Smooth muscle cell of the brain vasculature (primary cell): ENCODE measurements at places on chromosomes 1 and 21.

DNA sequence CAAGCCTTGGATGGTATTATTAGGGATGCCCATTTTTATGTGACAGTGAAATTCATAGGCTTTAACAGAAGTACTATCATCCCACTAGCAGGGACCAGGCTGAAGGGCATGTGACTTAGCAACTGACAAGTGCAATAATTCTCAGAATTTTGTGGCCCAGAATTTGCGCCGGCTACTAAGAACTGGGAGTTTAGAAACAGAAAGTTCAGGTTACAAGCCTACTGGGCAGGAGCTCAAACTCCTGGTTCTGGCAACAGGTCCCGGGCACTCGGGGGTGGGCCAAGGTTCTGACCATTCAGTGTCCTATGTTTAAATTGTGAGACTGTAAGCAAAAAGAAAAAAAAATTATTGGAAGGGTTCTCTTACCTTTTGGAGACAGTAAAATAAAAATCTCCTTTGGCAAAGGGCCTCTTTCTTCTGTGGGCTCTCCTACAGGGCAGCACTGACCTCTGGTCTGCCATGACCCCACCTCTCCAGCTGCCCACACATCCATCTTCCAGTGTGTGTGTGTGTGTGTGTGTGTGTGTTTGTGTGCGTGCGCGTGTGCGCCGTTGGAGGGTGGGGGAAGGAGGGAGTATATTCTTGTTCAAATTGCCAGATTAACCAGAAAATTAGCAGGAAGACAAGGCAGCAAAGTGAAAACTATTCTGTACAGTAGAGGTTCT is 26.1 kb downstream of the IRF2BP2 start:
- DNase-seq: no peak

DNA sequence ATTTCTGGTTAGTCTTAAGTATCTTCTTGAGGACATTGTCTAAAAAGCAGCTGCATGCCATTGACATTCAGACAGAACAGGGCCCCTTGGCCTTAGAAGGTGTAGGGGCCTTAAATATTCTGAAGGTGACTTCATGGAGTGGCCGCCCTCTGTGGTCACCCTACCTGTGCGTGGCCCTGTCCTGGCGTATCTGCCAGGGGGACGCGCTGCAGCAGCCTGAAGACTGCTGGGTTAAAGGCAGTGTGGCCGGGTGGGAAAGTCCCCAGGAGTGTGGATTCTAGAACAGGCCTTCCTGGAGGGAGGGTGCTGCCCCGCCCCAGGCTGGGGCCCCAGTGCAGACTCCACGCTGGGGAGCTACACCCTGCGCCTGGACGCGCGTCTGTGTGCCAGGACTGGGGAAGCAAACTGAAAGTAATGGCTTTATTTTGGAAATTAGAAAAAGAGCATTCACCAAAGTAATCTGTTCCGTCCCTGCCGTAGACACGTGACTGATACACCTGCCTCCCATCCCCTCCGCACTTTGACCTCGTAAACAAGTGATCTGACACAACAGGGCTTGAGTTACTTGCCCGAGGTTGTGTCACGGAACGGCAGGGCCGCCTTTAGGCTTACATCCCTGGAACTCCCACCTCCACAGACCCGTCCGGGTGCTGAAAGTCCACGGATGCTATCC is 1.8 kb downstream of the AGPAT3 start:
- no peak for DNase-seq

DNA sequence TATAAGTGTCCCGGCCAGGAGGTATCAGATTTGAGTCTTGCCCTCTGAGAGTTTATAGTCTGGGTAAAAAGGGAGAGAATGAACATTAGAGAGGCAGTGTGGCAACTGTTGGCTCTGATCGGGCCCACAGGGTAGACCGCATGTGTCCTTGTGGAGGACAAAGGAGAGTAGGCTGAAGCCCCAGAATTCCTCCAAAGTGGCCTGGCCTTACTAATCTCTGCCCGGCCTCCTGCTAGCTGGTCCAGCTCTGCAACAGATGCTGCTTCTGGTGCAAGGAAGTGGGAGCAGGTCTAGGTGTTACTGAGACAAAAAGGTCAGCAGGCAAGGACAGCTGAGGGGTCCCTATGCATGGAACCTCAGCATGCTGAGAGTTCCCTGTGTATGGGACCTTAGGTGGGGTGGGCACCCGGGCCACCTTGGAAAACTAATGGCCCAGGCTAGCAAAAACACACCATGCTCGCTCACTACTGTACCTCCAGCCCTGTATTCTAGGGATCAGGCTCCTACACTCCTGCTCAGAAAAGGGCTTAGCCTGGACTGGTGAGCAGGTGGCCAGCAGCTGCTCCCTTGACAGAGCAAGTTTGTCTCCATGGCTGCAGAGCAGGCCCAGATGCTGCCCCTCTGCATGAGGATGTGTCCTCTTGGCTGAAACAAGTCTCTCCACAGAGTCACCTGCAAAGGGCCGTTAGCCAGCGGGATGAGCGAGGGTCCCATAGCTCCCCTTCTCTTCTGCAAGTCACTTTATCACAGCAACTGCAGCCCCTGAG is 30.3 kb upstream of the RGS16 start:
- DNase-seq: no peak

- DNase-seq: no peak
Measured at GRCh38 chr21:36184545-36184944, 27.9 kb downstream of the DOP1B start.

DNA sequence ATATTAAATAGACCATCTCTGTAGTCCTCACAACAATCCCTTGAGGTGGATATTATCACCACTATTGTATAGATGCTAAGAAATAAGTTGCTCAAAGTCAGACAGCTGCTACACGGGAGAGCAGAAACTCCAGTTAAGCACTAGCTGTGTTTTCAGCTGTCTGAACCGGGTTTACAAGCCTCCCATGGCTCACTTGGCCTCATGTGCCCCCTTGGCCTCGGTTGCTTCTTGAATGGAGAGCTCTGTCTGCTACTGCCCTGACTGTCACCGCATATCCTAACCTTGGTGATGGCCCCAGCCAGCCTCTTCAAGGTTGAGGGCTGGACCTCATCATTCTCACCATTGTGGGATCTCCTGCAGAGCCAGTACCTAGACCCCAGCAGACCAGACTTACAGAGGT is 123.4 kb downstream of the AK5 start:
- no peak for DNase-seq

DNA sequence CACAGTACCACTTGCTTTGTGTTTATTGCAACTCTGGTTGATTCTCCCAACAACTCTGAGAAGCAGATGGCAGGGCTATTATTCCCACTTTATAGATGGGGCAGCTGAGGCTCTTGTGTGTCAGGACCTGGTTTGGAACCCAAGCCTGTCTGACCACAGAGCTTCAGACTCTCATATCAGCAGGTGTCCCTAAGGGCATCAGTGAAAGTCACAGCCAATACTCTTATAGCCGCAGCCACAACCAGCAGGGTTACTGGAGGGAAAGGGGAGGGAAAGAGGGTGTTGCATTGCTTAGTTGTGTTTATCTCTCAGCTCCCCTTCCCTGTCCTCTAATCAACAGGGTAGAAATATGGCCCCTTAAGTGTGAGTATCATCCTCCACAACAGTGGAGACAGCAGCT is 304.0 kb downstream of the RRAGC start:
- no peak for DNase-seq

DNA sequence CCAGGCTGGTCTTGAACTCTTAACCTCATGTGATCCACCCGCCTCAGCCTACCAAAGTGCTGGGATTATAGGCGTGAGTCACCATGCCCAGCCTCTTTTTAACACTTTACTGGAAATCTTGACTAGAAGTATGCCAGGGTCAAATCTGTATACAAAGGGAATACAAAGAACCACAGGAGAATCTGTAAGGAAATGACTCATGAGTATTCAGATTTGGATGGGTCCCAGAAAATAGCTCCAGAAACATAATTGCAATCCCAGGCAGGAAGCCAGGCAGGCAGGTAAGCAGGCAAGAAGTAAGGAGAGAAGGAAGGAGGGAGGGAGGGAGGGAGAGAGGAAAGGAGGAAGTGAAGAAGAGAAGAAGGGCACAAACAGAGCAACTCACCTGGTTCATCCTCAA is 22.8 kb upstream of the TIAM1 start:
- peak; percentile 62 for DNase-seq

DNA sequence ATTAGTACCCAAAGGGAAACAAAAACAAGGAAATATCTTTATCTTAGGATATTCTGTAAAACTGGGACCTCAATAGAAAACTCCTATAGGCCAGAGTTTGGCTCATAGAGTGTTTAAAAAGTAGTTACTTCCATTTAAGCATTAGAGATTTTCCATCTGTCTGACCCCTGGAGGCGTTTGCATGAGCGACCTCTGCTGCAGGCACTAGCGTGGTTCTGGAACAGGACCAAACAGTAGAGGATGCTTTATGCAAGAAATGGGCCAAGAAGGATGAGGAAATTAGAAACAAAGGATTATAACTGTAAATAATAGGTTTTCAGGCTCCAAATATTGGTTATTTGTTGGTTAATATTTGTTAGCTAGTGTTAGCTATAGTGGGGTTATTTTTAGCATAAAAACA is 5.7 kb downstream of the ZBTB40 start:
- no peak for DNase-seq

GRCh38 chr1:46072975-46073374 is 59.5 kb downstream of the PIK3R3 start:
- no peak for DNase-seq

DNA sequence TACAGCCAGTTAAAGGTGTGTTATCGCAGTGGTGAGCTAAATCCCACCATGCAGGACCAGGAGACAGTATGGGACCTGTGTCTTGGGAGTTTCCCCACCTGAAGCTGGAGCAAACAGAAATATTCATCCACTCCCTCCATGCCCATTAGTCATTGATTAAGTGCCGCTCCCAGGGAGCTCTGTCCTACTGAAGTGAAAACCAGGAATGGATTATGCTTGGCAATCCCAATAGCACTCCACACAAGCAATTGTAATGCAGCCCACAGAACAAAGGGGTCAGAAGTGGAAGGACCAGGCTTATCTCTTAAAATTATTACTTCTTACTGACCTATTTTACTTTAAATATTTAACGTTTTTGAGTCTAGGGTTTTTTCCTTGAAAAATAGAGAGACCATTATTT is 1005.4 kb downstream of the ADGRL2 start:
- DNase-seq: no peak

DNA sequence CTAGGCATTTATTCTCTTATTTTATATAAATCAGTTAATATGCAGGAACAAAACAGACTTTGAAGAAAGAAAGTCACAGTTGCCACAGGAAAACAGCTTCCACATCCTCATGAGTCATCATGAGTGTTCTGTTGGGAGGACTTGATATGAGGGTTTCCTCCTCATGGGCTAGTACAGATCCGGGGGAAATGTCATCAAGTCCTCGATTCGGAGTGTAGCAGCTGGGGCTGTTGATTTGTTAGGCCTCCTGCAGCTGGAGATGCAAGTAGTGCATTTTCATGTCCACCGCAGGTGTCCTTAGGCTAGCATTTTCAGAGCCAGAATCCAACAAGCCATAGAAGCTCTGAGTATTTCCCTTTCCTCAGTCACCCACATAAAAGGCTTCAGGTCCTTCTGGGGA is 36.7 kb downstream of the ADAM30 start:
- DNase-seq: peak; percentile 32

- DNase-seq: no peak
Measured at GRCh38 chr1:232440325-232441035, 189.5 kb downstream of the SIPA1L2 start.

DNA sequence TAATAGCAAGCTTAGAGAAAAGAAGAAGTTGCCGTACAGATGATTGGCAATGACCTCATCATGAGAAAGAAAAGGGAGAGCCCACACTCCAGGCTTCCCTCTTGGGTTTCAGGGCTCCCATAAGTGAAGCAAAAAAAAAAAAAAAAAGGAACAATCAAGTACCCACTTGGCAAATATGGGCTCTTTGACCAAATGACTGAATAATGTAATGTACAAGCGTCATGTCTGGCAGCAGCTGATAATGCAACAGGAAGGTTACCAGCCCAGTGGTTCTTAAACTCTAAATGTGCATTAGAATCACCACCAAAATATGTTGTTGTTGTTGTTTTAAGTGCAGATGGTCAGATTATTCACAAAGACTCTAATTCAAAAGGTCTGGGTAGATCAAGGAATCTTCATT is 13.5 kb downstream of the TNFSF4 start:
- peak; percentile 50 for DNase-seq

DNA sequence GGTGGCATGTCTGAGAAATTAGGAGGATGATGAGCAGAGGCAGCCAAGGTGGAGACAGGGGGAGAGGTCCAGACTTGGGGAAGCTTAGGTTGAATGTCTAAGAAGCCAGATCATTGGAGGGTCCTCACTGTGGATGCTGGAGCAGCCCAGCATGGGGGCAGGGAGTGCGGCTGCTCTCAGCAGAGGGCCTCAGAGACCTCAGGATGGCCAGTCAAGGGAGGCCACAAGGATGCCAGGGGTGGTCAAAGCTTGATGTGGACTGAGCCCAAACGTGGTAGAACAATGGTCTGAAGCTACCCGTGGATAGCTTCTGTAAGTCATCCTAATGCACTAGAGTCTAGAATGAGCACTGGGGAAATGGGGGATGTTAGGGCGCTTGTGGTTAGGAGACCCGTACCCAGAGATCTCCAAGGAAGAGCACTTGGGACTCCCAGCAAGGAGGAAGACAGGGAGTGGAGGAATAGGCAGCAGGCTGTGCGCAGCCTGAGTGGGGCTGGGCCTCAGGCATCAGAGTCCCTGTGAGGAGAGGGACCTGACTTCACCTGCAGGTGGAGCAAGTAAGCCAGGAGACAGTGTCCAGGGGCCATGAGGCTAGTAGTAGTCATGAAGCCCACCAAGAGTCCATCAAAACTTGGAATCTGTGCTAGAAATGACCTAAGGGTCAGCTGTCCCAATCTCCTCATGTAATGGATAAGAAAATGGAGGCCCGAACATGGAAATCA is 4.3 kb upstream of the S100A9 start:
- no peak for DNase-seq

GRCh38 chr1:9494936-9495758 is 44.1 kb upstream of the SLC25A33 start:
- no peak for DNase-seq

GRCh38 chr1:55700359-55701130 is 485.4 kb upstream of the USP24 start:
- no peak for DNase-seq

DNA sequence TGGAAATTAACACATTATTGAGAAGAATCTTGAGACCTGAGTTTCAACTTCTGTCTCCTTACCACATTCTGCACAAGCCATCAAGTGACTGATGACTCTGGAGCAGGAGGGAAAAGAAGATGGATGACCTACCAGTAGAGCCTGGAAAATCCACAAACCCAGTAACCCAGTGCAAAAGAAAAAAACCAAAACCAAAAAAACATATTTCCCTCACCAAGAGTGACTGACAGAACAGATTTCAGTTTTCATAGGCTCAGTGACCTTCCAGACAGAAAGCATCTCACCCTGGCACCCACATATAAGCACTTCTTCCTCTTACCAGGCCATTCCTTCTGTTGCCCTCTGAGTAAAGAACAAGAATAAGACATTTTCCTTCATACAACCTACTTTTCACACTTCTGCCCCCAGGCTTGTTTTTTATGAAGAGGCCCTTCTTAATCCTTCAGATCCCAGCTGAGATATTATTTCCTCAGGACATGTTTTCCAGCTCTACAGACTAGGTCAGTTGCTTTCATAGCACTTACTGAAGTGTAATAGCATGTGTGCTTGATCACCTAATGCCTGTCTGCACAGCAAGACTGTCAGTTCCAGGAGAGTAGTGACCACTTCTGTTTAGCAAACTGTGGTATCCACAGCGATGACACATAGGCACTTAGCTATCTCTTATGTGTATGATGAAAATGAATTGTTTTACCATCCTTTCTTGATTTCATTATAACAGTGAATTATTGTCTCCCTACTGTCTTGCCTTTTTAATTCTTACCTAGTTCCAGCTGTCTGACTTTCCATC is 4.0 kb downstream of the TSACC start:
- DNase-seq: no peak

GRCh38 chr1:118751166-118751565 is 237.0 kb downstream of the TBX15 start:
- DNase-seq: no peak
